ENCODE measurements at places on chromosomes 7 and 10.
A peak's percentile ranks its signal among the peaks of the same experiment; 100 is the strongest.

DNA sequence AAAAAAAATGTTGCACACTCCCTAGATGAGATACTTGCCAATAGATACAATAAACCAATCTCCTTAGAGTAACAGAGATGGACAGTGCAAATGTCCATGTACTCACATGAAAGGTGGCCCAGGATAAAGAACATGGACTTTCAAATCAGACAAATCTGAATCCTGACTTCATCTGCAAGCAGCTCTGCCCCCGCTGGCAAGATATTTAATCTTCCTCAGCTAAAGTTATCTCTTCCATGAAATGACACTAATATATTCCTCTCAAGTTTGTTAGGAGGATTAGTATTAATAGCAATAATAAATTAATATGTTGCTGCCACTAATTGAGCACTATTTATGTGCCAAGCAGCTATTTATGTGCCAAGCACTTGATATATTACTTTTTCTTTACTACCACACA is 148.6 kb upstream of the YAE1 start:
- DNase-seq = no peak

DNA sequence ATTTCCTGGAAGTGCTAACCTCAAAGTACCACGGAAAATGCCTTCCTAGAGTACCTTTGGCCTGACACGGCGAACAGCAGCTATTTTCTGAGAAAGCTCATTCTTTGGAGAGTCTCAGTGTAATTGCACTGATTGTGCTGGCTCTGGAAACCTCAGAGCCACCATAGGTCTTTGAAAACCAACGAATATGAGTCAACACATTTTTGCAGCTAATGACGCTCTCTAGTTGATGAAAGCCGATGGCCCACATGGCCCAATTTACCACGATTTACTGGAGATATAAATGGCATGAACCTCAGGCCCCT is 187.1 kb downstream of the ADARB2 start:
- no peak for DNase-seq

DNA sequence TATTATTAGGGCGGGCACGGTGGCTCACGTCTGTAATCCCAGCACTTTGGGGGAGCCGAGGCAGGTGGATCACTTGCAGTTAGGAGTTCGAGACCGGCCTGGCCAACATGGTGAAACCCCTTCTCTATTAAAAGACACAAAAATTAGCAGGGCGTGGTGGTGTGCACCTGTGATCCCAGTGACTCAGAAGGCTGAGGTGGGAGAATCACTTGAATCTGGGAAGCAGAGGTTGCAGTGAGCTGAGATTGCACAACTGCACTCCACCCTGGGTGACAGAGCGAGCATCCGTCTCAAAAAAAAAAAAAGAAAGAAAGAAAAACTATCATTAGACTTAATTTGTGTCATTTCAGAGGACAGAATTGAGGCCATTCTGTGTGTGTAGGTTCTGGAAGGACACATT is 752.7 kb upstream of the GALNT17 start:
- no peak for DNase-seq

DNA sequence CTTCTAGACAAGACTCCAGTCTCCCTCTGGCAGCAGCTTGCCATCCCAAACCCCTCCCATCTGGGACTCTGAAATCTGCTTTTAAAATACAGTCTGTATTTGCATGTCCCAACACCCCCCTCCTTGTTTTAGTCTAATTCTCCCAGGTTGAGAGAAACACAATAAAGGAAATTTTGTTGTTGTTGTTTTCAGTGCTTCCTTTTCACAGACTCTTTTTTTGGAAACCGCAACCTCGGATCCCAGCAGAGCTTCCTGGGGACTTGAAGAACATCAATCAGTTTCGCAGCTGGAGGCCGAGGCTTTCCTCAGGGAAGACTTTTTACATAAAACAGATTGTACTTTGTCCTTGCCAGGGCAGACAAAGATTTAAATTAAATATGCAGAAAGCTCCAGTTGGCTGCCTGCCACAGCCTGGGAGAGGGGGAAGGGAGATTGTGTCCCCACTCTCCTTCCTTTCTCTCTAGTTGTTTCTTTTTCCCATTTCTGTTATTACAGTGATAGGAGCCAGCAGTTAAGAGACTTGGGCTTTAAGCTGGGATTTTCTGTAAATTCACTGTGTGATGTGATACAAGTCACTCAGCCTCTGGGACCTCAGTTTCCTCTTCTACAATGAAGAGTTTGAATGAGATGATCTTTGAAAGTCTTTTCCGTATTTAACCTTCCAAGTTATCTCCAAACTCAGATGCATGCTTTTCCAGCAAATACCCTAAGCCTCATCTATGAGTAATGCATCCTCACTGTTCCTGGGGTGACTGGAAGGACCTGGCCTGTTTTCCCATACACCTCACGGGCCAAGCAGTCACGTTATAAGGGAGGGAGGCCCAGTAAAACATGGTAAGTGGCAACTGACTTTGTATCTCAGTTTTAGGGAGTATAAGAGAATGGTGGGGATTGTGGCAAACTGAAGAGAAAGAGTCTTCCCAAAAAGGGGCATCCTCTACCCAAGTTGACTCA is 192.3 kb downstream of the REEP3 start:
- DNase-seq = no peak

DNA sequence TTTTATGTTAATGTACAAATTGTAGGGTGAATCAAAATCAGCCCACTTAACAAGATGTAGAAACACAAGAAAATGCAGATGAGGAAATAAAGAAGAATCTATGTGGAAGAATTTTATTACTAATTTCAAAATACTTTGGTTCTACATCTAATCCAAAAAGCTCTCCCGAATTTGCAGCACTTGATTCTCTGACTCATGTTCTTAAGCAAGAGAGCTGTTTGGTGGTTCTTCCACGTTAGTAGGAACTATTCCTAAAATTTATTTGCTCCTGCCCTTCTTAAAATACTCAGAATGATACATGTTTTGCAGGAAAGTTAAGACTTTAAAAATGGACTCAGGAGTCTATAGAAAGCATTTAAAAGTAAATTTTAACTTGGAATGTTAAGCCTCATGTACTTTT is 91.8 kb downstream of the ZMYND11 start:
- DNase-seq = no peak

DNA sequence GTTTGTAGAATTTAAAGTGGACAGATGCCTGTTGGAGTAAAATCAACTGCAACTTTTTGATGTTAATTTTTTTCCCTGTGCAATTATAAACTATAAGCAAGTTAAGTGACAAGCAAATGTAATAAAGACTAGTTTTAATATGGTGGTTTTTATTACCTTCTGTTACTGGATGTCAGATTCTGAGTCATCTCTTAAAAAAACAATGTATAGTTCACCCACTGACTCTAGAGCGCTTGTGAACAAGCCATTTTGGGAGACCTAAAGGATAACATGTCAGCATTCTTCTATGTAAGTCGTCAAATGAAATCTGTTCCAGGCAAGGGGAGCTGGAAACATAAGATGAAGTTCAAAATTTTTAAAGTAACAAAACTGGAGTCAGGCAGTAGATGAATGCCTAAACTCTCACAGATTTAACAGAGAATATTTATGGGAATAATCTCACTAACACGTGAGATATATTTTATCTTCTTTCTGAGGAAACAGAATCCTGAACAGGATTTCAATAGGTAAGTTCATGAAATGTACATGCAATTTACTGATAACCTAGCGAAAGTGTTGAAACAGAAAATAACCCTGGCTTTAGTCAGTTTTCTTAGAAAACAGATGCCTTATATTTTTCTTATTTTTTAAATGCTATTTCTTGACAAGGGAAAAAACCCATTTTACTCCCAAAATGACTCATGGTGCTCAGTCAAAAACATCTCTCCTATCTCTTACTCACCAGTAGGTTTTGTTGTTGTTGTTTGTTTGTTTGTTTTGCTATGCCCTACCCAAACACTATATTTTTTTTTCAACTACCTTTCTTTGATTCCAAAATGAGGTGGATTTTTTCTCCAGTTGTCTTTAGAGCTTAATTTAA is 91.7 kb downstream of the SLC39A12 start:
- DNase-seq = no peak

GRCh38 chr7:2818121-2818520 is 26.0 kb downstream of the GNA12 start:
- DNase-seq = no peak

- DNase-seq = peak; percentile 94
Measured at GRCh38 chr10:6144406-6145165, 55.8 kb downstream of the RBM17 start.

DNA sequence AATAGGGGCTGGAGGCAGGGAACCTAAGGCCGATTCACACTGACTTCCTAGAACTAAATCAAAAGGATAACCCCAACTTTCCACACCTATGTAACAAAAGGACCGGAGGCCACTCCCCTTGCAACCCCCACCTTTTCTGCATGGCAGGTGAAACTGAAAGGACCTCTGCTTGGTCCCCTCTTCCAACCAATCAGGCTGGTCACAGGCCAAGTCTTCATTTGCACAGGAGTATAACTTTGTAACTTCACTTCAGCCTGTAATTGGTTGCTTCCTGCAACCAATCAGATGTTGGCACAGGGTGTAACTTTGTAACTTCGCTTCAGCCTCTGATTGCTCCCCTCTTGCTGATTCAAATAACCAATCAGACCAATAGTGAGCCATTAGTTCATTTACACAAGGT is 190.0 kb downstream of the FAM107B start:
- no peak for DNase-seq

DNA sequence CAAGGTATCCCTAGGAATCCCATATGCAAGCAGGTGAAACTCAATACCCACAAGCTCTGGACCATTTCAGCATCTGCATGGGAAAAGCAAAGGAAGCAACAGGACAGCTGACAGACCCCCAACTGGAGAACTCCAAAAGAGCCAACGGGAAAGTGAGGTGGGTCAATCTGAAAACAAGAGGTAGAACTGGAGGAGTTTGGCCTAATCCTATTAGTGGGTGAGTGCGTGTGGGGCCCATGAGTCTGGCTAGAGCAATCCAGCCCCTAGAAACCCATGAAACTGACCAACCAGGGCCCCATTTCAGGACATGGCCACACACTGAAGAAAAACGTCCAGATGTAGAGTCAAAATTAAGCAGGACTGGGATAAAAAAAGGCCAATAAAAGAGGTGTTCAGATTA is 26.6 kb upstream of the WNT8B start:
- DNase-seq = no peak

GRCh38 chr7:47183862-47184590 is 397.9 kb downstream of the TNS3 start:
- DNase-seq = no peak

DNA sequence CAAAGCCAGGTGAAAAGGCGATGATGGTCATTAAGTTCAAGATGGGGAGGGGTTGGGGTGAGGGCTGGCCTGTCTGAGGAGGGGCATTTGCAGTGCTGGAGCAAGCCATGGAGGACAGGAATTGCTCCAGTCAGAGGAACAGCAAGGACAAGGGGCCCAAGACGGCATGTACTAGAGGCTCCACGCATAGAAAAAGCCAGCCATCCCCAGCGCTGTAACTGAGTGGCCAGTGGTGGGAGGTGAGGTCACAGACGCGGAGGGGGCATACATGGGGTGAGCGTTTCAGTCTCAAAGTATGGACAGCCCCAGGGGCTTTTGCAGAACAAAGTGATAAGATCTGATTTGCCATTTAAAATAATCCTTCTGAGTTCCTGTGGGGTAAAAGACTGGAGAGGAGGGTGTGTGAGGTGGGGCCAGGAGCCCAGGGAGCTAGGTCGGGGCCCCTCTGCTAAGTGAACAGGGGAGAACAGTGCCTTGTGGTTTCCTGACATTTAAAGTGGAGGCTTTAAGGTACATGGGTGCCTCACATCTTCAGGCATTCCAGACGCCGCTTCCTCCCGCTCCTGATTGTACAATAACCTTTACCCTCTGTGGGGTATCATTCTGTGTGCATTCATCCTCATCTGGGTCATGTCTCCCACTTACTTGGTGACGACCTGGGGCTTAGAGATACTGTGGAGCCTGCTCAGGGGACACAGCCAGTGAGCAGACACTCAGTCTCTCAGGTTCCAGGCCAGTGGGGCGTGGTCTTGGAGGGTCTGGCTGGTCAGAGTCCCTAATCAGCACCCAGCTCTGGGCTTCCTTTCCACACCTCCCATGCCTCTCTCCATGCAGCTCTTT is 105.6 kb upstream of the GPR26 start:
- DNase-seq = no peak

- DNase-seq = no peak
Measured at GRCh38 chr10:34956756-34957155, 133.4 kb downstream of the CUL2 start.

DNA sequence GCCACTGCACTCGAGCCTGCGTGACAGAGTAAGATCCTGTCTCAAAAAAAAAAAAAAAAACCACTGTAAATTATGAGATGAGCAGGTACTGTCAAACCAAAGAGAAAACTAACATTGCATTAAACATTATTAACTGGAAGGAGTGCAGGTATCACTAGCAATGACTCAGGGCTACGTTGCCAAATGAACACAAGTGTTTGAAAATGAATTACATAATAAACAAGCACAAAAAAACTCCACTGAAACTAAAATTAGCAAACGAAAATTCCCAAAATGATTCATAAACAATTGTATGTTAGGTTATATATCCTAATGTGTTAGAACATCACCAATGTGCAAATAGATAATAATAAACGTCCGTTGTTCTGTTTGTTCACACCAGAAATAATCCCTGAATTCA is 42.8 kb downstream of the NSUN6 start:
- DNase-seq = no peak

DNA sequence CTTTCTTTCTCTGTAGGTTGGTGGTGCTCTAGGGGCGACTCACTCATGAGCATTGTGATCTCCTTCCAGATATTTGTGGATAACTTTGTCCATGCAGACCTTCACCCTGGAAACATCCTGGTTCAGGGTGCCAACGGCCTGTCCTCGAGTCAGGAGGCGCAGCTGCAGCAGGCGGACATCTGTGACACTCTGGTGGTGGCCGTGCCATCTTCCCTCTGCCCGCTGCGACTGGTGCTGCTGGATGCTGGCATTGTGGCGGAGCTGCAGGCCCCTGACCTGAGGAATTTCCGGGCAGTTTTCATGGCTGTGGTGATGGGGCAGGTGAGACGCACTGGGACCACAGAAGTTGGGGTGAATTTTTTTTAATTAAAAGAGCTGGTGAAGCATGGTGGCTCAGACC is 9.6 kb upstream of the NDUFB2 start:
- DNase-seq = no peak

DNA sequence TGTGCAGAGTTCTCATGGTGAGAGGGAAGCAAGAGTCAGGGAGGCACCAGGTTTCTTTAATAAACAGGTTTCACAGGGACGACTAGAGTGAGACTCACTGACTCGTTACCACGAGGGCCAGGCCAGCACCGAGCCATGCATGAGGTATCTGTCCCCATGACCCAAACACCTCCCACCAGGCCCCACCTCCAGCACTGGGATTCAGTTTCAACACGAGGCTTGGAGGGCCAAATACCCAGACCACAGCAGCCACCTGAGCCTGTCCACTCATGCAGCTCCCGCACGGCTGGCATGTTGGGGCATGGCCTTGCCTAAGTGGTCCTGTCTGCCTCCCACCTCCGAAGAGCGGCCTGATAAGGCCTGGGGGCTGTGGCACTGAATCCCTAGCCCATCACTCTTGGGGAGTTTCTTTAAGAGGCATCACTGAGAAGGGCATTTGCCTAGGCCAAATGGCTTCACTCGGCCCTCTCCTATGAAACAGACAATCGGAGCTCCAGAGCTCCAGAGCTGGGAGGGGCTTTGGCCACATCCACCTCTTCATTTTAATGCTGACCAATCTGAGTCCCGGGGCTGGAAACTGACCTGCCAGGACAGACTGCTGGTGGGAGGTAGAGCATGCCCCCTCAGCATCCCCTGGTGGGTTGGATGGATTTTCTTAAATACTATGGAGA is 157.8 kb downstream of the DNAJB6 start:
- DNase-seq = peak; percentile 53

Measured in activated CD8-positive, alpha-beta memory T cell treated with anti-CD3 and anti-CD28 coated beads, Interleukin-2, amount 50 U/mL, for 48 hours (primary cell).